ENCODE measurements at places on chromosomes 13 and 19. TPM values are rescaled to one million over a fixed set of nuclear protein-coding genes. Genes with fewer than 3 reads are reported as not detected.

DNA sequence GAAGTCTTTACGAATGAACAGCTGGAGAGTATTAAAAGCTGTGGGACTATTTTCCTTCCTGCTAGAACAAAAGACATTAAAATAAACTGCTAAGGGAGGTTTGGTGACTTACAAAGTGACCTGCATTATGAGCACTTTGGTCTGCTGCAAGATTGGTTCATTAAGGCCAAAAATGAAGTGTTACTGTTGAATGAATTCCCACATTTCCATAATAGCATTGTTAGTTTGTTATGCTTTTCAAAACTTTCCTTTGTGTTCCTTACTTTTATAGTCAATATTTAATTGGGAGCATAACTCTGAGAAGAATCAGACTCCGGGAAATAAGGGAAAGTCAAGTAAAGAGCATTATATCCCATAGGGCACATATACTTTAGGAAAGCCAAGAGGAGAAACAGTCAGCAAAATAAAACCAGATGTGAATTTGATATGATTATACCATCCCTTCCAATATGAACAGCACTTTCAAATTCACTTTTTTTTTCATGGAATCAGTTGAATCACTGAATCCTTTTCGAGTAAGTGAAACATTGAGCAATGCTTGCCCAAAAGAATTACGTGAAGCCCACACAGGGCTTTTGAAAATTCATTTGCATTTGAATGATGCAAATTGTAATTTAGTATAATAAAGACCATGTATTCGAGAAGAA lies 112.6 kb downstream of the KCTD12 start:
- no peak for DNase-seq

The LGALS7 gene
- total RNA-seq, result not detected

The BEST2 gene
- total RNA-seq, result not detected

DNA sequence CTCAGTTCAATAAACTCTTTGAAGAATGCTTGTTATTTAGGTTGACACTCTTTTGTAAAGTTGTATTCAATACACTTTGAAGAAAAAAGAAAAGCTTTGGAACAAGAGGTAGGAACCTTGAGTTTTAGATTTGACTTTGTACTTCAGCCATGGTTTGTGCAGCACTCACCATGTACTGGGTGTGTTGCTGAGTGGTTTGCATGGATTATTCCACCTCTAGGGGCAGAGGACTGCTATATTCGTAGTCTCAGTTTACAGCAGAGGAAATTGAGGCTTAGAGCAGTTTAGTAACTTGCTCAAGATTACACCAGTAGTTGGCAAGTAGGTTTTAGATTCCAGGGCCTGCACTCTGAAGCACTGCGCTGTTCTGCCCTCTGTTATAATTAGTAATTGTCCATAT lies 68.8 kb downstream of the DNAJC3 start:
- DNase-seq, result no peak

DNA sequence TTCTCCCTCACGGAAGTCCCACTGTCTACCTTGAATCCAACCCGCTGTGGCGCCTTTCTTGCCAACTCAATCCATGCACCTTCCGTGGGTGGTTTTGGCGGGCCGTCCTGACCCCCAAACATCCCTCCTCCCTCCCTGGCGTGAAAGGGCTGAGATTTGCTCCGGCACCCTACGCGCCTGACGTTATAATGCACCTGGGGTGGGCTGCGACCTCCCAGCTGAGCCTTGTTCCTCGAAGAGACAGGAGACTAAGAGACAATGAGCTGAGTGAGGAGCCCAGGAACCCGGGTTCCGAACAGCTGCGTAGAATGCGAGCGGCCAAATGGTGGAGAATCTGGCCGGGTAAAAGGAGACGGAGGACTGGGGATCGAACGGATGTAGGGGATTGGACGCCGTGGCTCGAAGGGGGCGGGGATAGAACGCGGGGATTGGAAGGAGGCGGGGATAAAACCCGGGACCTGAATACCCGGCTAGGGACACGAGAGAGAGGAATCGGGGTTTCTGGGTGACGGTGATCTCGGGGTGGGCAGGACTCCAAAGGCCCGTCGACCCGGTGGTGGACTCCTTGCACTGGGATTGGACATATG lies at the start of gene CPT1C:
TSS of gene CPT1C (plus strand) at position 461 of the 587 bp plus-strand sequence. CDS start 1,137 bp downstream, outside the sequence.
- DNase-seq, result no peak

GRCh38 chr13:38264363-38265131 lies 85.1 kb upstream of the UFM1 start:
- DNase-seq, result no peak

The POU2F2 gene
- total RNA-seq, result 59.5 TPM

Measured in OCI-LY7 (cell line).